ENCODE measurements at places on chromosomes 16 and 17.
A peak's percentile ranks its signal among the peaks of the same experiment; 100 is the strongest.

DNA sequence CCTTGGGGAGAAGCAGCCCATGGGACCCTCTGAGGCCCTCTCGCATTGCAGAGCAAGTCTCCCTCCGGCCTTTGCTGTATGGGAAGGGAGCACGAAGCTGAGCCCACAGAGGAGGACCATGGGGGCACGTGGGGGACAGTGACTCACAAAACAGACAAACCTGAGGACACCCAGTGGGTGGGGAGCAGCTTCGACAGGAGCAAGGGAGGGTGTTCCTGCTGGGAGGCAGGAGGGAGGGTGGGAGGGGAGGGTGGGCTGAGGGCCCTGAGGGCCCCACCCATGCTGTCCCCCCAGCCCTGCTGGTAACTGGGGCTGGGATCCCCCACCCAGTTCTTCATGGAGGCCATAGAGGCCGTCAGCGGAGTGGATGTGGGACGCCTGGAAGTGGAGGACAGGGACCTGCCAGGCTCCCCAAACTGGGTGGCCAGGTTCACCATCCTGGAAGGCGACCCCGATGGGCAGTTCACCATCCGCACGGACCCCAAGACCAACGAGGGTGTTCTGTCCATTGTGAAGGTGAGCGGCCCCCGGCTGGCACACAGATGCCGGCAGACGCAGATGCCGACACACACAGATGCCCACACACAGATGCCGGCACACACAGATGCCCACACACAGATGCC is 12.5 kb downstream of the SLC22A31 start:
- DNase-seq: no peak

DNA sequence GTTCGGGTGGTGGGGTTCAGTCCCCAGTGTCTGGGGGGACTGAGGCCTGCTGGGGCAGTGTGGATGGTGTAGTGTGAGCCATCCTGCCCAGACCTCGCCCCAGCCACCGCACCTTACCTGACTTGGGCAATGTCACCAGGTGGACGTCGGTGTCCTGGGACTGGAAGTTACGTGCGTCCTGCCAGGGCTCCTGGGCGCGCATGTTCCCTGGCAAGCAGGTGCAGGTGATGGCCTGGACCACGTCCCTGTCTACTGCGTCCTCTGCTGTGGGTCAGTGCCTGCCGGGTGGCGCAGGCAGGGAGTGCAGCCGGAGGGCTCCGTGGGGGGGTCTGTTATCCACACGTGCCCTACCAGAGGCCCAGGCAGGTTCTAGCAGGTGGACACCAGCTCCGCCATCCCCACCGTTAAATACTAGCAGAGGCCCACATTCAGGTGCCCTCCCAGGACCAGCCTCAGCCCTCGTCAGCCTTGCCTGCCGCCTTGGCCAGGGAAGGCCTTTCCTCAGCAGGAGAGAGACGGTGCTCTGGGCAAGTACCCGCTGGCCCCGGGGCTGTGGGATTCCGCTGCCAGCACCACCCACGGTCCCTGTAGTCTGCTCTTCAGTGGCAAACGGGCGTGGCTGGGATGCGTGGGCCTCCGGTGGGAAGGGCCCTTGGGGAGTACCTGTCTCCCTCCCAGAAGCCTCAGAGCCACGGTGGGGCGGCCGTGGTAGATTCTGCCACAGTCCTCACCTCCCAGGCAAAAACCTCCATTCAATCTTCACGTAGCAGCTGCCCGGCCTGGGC is 8.1 kb upstream of the DPEP1 start:
- no peak for DNase-seq

DNA sequence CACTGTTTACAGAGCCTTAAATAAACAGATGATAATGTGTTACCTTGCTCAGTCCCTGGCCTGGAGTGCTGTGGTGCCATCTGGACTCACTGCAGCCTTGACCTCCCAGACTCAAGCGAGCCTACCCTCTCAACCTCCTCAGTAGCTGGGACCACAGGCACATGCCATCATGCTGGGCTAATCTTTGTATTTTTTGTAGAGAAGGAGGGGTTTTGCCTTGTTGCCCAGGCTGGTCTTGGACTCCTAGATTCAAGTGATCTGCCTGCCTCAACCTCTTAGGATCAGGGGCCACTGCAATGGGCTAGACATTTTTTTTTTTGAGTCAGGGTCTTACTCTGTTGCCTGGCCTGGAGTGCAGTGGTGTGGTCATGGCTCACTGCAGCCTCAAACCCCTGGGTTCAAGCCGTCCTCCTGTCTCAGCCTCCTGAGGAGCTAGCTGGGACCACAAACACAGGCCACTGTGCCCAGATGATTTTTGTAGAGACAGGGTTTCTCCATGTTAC is 5.0 kb upstream of the NAGLU start:
- no peak for DNase-seq

GRCh38 chr17:16486373-16487250 is 5.4 kb downstream of the LRRC75A start:
- no peak for DNase-seq

- no peak for DNase-seq
Measured at GRCh38 chr17:69064001-69064400, 3.3 kb upstream of the ABCA9 start.

GRCh38 chr17:74351552-74352210 is 10.0 kb downstream of the BTBD17 start:
- no peak for DNase-seq

- no peak for DNase-seq
Measured at GRCh38 chr17:50067996-50068395, 12.1 kb downstream of the ITGA3 start.

DNA sequence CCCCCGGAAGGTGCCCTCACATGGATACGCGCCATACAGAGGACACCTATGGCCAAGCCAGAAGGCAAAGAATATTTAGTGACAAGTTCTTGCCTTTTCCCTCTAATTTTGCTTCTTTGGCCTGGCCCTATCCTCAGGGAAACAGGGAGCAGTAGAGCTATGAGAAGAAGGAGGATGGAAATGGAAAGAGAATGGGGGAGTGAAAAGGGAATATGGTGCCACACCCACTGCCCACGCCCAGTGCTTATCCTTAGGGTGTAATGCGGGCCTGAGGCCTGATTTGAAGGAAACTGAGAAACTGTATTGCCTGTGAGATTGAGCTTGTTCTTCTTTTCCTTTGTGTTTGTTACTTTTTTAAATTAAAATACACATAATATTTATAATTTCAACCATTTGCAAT is 255.1 kb downstream of the HS3ST3A1 start:
- no peak for DNase-seq

- DNase-seq: no peak
Measured at GRCh38 chr17:75558666-75559530, 28.7 kb upstream of the MYO15B start.

DNA sequence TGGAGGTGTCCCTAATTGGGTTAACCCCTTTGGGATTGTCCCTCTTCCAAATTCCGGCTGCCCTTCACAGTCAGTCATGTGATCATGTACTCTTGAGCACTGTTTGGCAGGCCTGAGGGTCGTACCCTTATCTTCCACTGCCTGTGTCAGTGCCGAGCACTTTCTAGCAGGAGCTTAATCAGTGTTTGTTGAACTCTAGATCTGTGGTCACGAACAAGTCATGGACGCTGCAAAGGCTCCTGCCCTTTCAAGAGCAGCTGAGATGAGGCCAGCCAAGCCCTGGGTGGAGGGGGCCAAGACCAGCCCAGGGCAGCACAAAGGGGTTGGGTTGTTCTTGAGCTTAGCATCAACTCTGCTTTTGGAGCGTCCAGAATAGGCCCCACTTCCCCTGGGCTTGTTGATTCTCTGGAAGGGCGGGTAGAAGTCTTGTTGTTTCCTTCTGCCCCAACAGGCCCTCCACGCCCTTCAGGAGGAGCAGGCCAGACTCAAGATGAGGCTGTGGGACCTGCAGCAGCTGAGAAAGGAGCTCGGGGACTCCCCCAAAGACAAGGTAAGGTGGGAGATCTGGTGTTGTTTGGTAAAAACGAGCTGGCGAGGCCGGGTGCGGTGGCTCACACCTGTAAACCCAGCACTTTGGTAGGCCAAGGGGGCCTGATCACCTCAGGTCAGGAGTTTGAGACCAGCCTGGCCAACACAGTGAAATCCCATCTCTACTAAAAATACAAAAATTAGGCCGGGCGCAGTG is 5.3 kb downstream of the IFI35 start:
- no peak for DNase-seq

DNA sequence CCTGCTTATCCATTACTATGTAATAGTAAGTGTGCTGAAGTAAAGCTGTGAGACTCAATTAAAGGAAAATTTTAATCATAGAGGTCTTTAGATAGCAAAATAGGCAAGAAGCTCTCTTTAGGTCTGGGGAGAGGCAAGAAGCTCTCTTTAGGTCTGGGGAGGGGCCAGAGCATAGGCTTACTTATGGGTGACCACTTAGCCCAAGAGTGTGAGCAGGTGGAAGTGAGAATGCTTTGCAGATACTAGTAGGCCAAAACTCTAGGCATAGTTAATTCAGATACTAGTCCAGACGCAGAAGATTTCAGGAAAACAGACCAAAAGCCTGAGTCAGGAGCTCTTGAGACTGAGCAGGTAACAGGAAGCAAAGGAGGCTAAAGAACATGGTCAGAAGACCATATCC is 49.6 kb downstream of the GLG1 start:
- no peak for DNase-seq

DNA sequence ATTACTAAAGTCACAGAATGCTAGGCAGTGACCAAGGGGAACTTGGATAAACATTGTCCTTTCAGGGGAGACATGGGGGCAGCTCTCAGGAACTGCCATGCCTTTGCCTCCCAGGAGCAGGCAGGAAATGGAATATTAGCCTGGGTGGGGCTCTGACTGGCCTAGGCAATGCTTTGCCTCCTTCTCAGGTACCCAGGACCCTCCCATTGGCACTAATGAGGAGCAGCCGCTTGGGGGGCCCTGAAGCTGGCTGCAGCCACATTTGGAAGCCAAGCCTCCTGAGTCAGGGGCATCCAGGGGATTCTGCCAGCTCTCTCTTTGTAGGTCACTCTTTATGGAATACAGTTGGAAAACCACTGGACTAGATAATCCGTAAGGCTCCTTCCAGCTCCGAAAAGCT is 5.5 kb downstream of the CPSF4L start:
- DNase-seq: no peak

GRCh38 chr16:2468725-2469398 is 2.2 kb upstream of the NTN3 start:
- no peak for DNase-seq

DNA sequence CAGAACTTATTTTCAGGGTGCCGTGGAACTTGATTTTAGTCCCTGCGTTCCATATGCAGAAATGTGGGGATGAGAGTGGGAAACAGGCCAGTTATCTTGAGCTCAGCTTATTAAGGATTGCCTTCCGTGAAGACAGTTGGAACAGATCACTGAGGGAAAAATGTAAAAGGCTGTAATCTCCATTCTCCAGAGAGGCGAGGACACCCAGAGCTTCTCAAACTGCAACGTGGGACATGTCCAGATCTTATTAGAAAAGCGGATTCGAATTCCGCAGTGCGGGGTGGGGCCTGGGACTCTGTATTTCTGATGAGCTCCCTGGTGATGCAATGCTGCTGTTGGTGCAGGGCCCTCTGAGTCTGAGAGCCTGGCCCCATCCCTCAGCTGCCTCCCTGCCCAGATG is 185.6 kb upstream of the CIBAR2 start:
- no peak for DNase-seq

- peak; percentile 63 for DNase-seq
Measured at GRCh38 chr17:28712032-28712704, 480 bp upstream of the PROCA1 start.

DNA sequence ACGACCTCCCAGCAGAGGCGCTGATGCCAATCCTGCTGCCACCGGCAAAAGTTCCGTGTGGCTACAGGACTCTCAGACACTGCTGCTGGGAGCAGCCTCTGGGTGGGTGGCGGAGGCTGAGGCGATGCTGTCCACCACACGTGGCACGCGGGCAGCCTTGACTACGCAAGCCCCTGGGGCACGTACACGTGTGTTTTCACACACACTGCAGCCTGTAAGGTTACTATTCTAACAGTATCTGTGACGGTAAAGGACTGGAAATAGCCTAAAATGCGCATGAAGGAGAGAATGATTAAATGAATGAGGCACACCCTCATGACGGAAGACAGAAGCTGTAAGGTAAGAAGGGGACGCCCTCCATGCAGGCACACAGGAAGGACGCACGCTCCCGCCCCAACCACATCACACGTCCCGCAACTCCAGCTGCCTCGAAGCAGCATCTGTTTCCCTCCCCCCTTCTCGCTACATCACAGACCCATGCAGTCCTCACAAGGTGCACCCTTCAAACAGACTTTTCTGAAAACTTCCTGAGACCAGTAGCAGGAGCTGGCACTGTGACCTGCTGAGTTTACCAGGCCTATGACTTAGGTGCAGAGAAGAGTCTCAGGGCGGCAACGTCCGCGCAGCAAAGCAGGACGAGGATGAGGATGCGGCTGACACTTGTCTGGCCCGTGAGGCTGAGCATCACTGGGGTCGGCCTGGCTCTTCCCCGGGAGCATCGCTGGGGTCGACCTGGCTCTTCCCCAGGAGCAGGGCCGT is 28.7 kb upstream of the FASN start:
- peak; percentile 86 for DNase-seq
